ENCODE measurements at places on chromosomes 6 and 20.

- DNase-seq, result no peak
Measured at GRCh38 chr6:126477678-126478077, 137.8 kb downstream of the CENPW start.

- peak; percentile 27 for DNase-seq
Measured at GRCh38 chr20:41889126-41889843, 271.1 kb upstream of the CHD6 start.

DNA sequence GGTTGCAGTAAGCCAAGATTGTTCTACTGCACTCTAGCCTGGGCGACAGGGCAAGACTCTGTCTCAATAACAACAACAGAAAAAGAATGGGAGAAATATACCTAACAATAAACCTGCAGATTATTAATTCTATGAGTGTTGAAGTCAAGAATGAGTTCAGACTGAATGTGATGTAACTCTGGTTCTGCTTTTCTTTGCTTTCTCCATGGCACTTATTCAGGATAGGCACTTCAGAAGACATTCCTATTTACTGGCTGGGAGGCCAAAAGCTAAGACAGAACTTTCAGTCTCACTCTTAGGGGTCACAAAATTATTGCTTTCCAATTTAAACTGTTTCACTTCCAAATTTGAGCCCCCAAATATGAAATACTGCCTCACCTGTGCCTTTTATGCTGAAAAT is 15.7 kb upstream of the PRIM2 start:
- no peak for DNase-seq

GRCh38 chr6:39608652-39609345 is 116.4 kb downstream of the KIF6 start:
- DNase-seq, result no peak

- no peak for DNase-seq
Measured at GRCh38 chr20:11108102-11108810, 434.5 kb upstream of the JAG1 start.

DNA sequence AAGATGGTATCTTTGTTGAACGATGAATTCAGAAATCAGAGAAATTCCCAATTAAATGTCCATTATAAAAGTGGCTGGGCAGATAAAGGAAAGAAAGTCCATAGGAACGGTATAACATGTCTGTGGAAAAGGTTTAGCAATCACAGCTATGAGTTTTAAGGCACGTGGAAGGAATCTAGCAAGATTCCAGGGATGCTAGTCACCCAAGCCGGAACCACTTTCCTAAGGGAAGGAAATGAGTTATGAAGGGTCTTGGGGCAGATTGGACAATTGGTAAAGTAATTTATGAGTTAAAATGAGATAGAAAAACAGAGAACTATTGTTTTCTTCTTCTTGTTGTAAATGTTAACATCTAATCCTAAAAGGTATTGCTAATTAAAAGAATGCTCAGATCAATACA is 384.8 kb downstream of the ADGRB3 start:
- no peak for DNase-seq

DNA sequence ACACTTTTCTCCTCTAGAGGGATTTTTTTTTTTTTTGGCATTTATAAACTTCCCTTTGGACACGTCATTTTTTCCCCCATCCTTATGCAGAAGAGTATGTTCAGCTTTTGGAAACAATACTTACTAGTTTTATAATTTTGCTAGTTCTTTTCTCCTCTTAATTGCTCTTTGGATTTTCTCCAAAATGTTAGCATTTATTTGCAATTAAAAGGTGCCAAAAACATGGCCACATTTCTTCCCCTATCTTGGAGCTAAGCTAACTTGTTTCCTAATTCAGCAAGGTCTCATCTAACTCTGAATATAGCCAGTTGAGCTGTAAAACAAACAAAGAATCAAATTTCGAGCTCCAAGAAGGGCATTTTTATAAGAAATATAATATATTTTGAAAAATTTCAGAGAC is 39.2 kb upstream of the RNF182 start:
- DNase-seq, result no peak

DNA sequence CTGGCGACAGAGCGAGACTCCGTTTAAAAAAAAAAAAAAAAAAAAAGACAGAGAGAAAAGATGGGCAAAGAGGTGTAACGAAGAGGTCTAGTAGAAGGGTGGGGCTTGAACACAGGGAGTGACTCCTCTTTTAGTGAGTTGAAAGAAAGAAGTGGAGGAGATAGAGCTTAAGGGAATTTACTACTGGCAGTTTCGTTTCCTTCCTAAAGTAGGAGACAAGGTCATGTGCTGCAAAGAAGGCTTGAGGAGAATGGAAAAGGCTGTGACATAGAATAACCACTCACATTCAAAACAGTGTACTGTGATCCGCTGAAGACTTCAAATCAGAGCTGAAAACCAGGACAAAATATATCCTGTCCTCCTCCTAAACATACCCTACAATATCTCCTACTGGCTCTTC is 63.8 kb upstream of the EIF2S2 start:
- no peak for DNase-seq

DNA sequence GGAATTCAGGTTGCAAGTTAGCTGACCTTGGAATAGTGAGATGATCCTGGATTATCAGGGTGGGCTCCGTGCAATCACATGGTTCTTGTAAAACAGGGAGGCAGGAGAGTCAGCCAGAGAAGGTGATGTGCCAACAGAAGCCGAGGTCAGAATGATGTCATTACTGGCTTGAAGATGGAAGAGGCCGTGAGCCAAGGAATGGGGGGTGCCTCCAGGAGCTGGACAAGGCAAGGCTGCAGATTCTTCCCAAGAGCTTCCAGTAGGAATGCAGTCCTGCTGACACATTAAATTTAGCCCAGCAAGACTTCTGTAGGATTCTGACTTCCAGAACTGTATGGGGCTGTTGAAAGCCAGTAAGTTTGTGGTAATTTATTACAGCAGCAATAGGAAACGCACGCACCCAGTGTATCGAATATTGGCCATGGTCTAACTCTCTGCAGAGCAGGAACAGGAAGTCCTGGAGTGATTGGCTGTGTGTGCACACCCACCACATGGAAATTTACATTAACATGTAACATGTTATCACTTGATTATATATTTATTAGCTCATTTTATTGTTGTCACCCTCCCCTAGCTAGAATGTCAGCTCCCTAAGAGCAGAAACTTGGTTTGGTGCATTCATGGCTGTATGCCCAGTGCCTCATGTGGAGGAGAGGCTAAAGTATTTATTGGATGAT is 19.1 kb downstream of the SLC24A3 start:
- no peak for DNase-seq

DNA sequence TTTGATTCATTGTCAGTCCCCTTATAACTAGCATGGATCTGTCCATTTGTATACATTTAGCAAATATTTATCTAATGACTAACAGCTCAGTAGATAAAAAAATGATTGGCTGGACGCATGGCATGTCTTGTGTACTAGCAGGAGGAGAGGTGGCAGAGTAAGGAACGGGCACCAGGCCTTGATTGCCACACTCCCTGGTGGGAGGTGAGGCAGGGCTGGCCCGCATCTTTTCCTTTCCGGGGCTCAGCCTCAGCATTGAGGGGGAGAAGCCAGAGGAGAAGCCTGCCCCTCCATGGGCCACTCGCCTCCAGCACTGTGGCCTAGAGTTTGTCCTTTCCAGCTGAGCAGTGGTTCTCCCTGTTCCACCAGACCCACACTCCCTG is 84.9 kb upstream of the TMEM181 start:
- no peak for DNase-seq

GRCh38 chr6:116369540-116369939 is 1.2 kb upstream of the DSE start:
- no peak for DNase-seq

DNA sequence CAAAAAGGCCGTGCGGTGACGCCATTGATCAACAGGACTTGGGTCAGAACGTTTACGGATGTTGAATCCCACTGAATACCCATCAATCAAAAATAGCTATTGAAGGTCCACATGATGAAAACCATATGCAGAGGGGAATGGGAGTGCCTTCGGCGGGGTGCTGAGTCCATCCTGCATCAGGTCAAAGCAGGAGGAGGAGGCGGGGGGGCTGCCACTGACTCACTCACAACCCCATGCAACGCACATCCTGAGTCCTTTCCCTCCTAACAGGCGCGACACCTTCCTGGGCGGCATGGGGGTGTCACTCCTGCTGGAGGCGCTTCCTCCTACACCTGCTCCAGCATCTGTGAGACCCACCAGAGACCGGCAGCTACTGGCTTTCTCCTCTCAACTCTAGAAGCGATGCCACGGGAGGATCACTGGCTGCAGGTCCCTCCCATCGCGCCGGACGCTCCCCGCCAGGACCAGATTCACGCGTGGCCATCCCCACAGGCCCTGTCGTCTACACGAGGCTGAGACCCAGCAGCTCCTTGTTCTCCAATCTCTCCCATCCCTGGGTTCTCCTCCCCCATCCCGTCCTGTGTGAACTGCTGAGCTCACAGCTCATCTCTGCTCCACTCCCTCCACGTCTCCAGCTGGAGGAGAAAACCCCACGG is 170.6 kb upstream of the THBS2 start:
- DNase-seq, result no peak

DNA sequence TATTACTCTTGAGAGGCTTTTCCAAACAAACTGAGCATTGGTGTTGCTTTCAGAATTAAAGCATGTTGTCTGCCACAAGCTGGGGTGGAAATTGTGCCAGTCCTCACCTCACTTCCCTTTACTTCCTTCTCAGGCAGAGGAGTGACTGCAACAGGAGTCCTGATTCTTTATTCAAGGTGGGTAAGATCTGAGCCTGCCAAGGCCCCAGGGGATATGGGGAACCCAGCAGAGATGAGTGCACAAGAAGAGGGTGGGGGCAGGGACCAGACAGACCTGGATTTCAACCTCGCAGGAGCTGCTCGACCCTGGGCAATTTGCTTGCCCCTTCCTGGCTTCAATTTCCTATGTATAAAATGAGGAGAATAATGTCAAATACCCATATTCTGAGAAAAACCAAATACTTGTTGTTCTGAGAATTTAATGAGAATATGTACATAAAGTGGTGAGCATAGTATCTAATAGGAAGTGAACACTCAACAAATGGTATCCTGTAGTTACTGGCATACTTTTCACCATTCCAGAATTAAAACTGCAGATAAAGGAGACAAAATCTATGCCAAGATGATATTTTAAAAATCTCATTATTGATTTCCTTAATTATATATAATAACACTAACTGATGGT is 17.8 kb downstream of the MAN1A1 start:
- no peak for DNase-seq

- no peak for DNase-seq
Measured at GRCh38 chr20:20752712-20753111, 40.3 kb upstream of the RALGAPA2 start.

DNA sequence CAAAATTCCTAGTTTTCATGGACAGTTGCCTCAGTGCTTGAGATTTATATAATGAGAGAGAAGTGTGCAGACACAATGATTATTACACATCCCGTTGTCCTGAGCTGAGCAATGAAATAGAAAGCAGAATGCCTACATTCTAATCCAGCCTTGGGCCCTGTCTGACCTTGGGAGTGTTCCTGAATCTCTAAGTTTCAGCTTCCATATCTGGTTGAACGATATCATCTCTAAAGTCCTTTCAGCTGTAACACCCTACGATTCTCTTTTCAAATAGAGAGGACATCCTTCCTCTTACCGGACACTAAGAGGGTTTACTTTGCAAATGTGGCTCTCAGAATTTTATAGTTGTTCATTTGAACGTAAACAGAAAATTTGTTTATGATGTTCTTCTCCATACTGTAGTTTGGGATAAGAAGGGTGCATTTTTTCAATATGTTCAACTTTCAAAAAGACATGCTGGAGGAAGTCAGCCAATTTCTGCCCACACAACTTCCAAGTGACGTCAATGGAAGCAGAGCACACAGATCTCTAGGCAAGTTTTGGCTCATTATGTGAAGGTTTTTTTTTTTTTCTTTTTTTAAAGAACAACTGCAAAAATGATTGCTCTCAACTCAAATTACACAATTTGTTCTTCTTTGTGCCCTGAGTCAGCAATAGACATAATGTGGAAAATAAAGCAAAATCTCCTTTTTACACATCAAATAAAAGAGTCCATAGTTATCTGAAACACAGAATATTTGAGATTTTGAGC is 50.4 kb downstream of the PDE7B start:
- no peak for DNase-seq

DNA sequence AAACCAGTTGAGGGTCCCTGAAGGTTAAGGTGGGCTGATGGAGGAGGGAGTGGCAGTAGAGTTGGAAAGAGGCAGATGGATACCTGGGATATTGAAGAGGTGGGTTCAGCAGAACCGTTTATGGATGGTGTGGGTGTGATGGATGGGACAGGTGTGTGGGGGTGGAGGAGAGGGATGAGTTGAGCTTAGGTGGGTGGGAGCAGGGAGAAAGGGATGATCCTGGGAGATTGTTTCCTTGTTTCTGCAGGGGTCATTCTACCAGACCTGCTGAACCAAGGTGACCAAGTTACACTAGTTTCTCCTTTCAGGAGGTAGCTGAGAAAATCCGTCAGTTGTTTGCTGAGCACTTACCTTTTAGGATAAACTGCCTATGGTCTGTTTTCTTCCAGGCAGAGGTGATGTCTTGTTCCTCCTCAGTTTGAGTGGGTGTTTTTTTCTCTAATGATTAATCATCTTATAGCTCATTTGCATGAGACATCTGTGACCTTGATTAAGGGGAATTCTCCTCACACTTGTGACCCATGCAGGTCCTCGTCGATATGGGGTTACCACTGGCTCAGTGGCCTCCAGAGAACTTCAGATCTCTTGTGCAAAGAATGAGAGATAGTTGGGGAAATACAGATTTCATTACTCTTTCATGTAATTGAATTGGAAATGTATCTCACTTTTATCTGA is 53.0 kb downstream of the FARS2 start:
- DNase-seq, result no peak

GRCh38 chr20:57159945-57160610 is 106.4 kb downstream of the BMP7 start:
- no peak for DNase-seq

GRCh38 chr20:57270204-57270984 is 4.0 kb upstream of the BMP7 start:
- DNase-seq, result no peak

GRCh38 chr6:169388395-169389166 is 134.9 kb upstream of the THBS2 start:
- DNase-seq, result no peak

DNA sequence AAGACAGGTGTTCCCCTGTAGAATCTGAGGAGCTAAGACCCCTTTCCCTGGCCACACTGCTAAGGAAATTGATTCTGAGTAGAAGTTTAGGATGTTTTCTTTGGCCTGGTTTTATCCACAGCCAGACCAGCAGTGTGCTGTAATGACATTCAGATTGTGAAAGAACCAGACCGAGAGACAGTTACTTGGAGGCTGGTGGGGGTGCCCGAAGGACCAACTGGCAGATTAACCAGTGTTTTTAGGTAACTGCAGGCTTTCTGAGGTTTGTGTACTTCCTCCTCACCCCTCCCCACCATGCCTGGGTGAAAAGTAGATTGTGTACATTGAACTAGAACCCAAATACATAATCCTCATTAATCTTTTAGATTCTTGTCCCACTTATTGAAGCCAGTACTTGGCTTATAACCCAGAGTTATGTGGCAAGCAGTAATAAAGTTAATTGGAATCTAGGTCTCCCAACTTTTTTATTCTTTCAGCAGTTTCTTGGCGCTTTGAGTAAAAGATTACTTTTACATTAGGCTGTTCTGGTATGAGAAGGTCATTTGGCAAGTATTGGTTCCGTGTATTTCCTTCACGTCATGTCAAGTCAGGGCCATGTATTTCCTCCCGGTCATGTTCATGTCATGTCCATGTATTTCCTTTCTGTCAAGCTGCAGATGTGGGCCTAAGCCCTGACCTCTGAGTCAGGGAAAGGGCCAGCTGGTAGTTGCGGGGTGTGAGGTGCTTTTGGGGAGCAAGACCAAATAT is 93.7 kb downstream of the TCP11 start:
- no peak for DNase-seq

- DNase-seq, result no peak
Measured at GRCh38 chr6:148775161-148775560, 28.3 kb downstream of the UST start.

All from NCI-H1105 treated with DMSO at 0.1 percent for 48 hours (cell line).